Cardiac septum (tissue), 1 donor: ENCODE measurements at places on chromosomes 1 and 21. TPM values are rescaled to one million over a fixed set of nuclear protein-coding genes. Genes with fewer than 3 reads are reported as not detected.

- no peak for DNase-seq
Observed at GRCh38 chr1:18746981-18747380, 112.5 kb downstream of the TAS1R2 start.

DNA sequence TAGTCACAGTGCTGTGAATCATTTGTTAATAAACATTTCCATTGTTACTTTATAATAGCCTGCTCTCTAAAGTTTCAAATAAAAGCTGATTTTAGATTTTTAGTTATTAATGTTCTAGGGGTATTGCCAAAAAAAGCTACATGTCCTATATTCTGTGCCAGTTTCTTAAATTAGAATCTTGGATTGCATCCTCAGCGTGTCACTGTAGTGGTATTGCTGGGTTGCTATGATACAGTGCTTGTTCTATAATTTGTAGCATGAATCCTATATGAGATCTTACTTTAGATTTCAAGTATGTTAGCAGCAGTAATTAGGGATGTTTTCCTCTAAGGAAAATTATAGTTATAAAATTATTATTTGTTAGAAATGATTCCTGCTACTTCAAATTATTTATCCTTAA, 16.4 kb downstream of the PPP2R5A start:
- DNase-seq: no peak

- DNase-seq: no peak
Observed at GRCh38 chr1:41875487-41875886, 43.2 kb downstream of the HIVEP3 start.

The IFI44L gene
- total RNA-seq: 8.5 TPM

The TENT5C gene
- 7.4 TPM for total RNA-seq
